ENCODE measurements at places on chromosomes 12 and 14. TPM values are rescaled to one million over a fixed set of nuclear protein-coding genes. Genes with fewer than 3 reads are reported as not detected.
A peak's percentile ranks its signal among the peaks of the same experiment; 100 is the strongest.

The CNIH1 gene
- 128 TPM for total RNA-seq

DNA sequence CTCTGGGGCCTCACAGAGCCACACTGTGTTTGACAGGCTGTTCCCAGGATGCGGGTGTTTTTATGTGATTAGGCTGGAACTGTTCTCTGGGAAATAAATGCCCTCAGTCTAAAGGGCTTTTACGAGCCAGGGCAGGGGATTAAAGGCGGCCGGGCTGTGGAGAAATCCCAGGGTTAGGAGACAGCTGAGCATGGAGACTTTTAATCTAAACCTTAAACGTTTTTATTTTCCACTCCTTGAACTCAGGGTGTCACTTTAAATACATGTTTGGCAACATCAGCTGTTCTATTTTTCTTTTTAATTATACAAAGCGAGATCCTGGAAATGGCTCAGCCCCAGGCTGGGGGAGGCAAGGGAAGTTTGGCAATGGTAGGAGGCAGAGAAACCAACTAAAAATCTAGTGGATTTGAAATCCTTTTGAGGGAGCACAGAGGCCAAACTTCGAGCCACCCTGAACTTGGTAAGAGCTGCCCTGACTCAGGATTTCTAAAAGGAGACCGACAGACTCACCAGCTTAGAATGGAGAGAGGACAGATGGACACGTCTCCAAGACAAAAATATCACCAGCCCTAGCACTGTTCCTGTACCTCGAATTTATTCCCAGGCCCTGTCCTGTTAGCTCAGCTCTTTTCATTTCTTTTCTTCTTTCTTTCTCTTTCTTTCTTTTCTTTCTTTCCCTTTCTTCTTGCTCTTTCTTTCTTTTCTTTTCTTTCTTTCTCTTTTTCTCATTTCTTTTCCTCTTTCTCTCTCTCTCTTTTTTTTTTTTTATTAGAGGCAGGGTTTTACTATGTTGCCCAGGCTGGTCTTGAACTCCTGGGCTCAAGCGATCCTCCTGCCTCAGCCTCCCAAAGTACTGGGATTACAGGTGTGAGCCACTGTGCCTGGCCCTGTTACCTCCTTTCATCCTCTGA, 15.8 kb upstream of the ORAI1 start:
- DNase-seq: peak; percentile 40

GRCh38 chr12:13373131-13373530, 176.6 kb downstream of the EMP1 start:
- no peak for DNase-seq

The IQSEC3 gene
- total RNA-seq: 0.16 TPM

Data from transverse colon (tissue), 4 donors.